ENCODE measurements at places on chromosomes 4 and X.

- no peak for DNase-seq
Observed at GRCh38 chr4:25346913-25347312, 30.1 kb upstream of the ANAPC4 start.

DNA sequence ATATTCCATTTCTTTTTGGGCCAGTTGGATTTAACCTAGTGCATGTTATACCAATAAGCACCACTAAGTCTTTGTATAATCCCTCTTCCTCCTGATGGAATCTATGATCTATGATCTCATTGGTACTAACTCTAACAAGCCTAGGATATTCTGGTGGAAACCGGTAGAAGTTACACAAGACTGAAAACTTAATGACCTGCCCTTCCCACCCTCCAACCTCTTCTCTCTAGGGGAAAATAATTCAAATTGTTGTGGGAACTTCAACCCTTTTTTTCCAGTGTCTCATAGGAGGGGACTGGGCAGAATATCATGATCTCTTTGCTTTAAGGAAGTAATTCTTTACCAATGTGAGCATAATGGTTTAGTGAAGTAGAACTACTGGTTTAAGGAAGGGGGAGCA lies 289.5 kb upstream of the BOD1L1 start:
- no peak for DNase-seq

DNA sequence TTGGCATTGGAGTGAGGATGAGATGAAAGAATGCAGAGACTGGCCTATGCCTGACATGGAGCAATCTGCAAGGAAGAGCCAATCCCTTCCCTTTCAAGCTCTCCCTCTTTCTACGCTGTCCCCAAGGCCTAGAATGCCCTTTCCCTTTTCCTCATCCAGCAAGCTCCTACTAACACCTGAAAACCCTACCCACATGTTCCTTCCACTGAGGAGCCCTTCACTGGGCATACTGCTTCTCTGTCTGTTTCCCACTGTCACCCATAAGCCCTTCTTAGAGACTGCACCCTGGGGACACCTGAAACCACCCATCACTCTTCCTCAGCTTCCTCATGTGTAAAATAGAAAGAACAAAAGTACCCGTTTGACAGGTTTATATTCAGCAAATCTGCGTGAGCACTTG lies 249.6 kb upstream of the PSAPL1 start:
- no peak for DNase-seq

DNA sequence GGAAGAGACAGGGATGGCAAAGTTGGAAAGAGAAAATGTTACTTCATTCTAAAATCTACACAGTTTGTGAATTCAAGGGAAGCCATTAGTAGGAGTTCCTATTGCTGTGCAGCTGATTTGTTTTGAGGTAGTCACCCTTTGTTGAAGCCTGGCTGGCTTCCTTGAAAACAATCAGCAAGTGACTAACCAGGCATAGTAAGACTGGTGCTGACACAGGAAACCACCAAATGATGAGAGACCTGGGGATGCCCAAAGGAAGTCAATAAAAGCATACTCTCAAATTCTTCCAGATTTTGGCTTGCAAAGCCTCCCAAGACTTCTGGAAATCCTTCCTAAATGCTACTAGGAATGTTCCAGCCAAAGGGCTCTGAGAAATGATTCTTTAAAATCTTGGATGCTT lies 23.9 kb upstream of the PRDM8 start:
- no peak for DNase-seq

- no peak for DNase-seq
Observed at GRCh38 chr4:168291242-168291641, 27.3 kb downstream of the DDX60 start.

GRCh38 chrX:40615976-40616375 lies 7.3 kb upstream of the MPC1L start:
- no peak for DNase-seq

DNA sequence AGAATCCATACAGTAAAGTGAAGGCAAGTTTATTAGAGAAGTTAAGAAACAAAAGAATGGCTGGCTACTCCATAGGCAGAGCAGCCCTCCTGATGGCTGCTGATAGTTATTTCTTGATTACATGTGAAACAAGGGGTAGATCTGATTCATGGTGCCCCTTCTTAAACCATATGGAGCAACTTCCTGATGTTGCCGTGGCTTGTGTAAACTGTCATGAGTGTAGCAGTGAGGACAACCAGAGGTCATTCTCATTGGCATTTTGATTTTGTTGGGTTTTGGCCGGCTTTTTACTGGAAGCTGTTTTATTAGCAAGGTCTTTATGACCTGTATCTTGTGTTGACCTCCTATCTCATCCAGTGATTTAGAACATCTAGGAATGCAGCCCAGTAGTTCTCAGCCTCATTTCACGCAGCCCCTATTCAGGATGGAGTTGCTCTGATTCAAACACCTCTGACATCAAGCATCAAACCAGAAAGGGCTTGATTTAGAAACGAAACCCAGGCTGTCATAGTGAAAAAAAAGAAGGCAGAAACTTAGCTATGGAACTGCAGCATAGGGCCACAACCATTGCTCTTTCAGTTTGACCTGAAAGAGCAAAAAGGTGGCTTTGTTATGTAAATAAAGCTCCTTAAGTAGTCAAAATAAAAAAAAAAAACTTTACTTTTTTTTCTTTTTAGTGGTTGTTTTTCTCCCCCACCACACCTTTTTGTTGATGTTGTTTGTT lies 37.8 kb downstream of the SPCS3 start:
- no peak for DNase-seq

DNA sequence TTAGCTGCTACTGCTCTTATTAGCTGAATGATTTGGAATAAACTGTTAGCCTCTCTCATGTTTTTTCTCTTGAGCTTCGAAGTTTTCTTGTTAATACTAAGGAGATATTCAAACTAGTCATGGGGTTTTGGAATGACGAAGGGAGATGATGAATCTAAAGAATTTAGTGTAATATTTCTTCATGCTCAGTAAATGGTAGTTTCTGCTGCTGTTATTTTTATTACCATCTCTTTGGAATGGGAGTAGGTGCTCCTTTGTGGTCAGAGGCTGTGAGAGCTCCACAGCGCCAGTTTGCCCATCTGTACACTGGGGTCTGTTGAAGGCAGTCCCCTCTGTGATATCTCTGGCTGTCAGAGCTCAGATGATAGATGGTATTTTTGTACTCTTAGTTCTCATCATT lies 33.7 kb downstream of the HTT start:
- no peak for DNase-seq

DNA sequence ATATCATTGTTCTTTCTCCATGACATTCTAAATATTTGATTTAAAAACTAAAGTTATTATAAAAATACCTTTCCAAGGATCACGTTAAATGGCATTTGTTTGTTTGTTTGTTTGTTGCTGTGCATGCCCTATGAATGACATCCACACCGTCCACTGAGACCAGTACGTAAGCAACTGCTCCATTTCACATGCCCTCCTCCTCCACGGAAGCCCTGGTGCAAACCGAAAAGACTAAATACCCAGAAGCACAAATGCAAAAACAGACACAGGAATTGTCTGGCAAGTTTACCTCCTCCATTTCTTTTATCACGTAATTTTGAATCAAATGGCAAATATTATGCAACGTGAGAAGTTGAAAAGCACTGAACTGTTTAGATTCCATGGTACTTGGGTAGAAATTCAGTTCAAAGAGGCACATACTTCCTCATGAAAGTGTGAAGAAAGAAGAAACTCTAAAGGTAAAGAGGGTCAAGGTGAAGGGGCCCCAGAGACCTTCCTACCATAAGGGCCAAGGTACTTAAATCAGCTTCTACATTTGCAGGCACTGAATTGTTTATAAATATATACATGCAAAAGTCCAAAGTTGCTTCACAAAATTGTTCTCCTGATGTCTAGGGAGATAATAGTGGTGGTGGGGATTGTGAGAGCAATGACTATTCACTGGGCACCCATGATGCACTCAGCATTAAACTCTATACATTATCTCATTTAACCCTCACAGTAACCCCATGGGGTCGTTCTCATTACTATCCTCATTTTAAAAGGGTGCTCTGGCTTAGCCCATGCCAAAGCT lies 23.4 kb downstream of the IRF2 start:
- DNase-seq: peak; percentile 17

DNA sequence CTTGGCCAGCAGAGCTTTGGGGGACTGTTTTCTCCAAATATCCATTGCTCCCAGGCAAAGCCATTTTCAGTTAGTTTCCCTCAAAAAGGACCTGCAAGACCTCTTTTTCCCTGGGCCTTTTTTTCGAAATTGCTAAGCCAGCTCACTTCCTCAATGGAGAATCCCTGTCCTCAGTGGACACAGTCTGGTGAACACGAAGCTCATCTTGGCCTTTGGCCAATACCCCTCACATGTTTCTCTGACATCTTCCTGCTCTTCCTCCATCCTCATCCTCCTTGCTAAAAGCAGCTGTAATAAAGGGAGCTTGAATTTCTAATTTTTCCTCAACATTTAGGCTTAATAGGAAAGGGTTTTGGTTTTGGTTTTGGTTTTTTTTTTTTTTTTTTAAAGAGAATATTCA lies 17.6 kb upstream of the PRPS1 start:
- DNase-seq: no peak

DNA sequence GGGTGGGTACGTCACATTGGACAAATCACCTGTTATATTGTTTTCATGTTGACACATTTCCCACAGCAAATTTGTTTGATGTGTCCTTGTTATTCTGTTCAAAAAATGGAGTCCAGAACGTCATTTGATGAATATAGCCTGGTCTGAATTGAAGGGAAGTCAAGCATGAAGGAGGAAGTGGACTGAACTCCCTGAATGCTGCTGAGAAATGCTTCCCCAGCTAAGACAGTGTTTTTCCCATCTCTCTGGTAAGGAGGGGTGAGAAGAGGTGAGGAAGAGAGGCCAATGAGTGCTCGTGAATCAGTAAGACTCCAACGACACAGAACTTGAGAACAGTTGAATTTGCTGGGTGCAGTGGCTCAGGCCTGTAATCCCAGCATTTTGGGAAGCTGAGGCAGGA lies 127.4 kb downstream of the RBM47 start:
- DNase-seq: no peak

- no peak for DNase-seq
Observed at GRCh38 chrX:22409418-22409817, 136.7 kb downstream of the CBLL2 start.

GRCh38 chrX:111881715-111882114 lies 5.7 kb downstream of the TRPC5OS start:
- DNase-seq: no peak

DNA sequence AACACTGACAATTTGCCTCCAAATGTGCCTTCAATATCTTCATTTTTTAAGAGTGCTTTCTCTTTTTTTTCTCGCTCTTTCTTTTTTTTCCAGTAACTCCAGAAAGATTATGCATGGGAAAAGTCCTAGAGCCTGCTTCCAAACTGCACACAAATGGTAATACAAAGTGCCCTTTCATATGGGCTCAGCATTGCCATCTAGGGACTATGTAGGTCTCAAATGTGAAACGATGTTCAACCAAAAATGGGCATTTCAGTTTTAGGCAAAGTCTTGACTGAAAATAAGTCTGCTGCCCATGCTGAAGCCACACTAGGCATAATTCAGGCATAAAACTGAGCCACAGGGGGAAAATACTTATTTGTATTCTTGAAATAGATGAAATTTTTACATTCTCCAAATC lies 65.6 kb downstream of the SYNPO2 start:
- DNase-seq: no peak

GRCh38 chrX:49058794-49059193 lies at the start of gene CCDC120:
Gene CCDC120, plus strand, starts transcription at chrX:49058999. Its CDS starts 3,043 bp downstream, at chrX:49062042.
- DNase-seq: peak; percentile 76

DNA sequence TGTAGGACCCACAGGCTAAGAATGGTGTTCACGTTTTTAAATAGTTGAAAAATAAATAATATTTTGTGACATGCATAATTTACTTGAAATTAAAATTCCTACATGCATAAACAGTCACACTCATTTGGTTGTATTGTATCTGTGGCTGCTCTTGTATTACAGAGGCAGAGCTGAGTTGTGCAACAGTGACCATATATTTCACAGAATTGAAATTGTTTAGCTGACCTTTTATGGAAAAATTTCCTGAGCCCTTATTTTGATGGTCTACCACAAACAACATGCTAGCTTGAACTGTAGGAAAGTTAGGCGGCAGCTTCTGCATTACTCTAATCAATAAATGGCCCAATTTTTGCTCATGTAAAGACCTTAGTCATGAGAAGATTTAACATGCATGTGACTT lies 633.4 kb upstream of the AADAT start:
- DNase-seq: no peak

DNA sequence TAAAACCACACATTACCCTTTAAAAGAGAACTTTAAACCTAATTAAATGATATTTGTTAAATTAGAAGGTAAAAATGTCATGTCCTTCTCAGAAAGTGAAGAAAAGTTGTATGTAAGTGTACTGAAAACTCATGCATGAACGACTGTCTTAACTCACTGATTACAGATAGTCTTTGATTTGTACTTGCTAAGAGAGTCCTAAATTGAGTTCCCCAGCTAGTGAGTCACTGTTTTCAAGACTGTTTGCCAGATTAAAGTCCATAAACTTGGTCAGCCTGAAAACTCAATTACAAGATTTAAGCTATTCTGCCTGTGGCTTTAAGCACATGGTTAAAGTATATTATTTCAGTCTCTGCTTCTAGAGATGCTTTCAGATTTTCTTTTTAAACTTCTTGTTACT lies 124.9 kb upstream of the ZCCHC13 start:
- DNase-seq: no peak

- no peak for DNase-seq
Observed at GRCh38 chr4:3363411-3364141, 70.8 kb downstream of the RGS12 start.

DNA sequence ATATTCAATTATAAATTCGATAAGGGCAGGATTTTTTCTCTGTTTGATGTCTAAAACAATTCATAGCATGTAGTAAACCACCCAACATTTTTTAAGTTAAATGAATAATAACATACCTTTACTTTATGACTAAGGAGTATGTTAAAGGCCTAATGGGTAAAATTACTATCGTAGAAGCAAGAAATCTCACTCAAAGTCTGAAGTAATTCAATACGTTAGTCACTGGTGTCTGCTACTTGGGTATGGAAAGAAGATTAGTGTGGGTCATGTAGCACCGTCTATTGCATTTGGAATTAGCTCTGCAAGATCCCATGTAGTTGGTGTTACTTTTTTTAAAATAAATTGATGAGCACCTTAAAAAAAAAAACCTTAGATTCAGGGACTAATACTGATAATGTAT lies 374.5 kb downstream of the GRID2 start:
- no peak for DNase-seq

DNA sequence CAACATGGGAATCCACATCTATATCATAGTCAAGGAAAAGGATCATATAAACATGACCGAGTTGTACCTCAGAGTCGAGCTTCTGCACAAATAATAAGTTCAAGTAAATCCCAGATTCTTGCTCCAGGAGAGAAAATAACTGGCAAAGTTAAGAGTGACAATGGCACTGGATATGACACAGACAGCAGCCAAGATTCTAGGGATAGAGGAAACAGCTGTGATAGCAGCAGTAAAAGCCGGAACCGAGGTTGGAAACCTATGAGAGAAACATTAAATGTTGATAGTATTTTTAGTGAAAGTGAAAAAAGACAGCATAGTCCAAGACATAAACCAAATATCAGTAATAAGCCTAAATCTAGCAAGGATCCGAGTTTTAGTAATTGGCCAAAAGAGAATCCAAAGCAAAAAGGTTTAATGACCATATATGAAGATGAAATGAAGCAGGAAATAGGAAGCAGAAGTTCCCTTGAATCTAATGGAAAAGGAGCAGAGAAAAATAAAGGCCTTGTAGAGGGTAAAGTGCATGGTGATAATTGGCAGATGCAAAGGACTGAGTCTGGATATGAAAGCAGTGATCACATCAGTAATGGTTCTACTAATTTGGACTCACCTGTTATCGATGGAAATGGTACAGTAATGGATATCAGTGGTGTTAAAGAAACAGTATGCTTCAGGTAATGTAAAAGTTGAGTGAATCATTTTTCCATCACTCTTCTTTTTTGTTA lies 50.4 kb downstream of the FABP2 start:
- no peak for DNase-seq
